ENCODE measurements at places on chromosomes 3 and 15.

GRCh38 chr3:194977356-194977755 lies 291.7 kb downstream of the FAM43A start:
- no peak overlapping the region for H3K27ac ChIP-seq
- no peaks in the 10 kb centered on the region for H3K36me3 ChIP-seq
- no peaks in the 10 kb centered on the region for H3K4me1 ChIP-seq
- no peak overlapping the region for H3K4me3 ChIP-seq

DNA sequence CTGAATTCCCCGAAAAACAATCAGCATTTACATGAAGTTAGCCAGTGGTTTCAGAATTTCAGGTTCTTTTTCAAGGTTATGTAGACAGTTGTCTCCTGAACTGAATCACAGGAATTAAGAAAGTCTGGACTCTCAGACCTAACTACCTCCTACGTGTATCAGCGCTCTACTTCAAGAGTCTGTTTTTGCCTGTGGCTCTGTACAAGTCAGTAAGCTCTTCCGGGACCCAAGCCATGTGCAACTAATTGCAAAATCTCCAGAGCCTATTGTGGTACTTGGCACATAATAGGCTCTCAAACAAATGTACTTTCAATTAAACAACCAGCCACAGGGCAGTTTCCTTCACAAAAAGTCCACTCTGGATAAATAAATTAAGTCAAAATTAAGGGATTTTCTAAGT lies 414.2 kb downstream of the PDCD6IP start:
- peak; percentile 53 for DNase-seq
- no peaks in the 10 kb centered on the region for H3K27me3 ChIP-seq
- H3K36me3 ChIP-seq = no peaks in the 10 kb centered on the region
- no peak overlapping the region for H3K4me3 ChIP-seq
- no peak overlapping the region for H3K27ac ChIP-seq

- H3K4me3 ChIP-seq = no peak overlapping the region
- H3K27ac ChIP-seq = no peak overlapping the region
- H3K36me3 ChIP-seq = no peaks in the 10 kb centered on the region
- no peaks in the 10 kb centered on the region for H3K27me3 ChIP-seq
- no peaks in the 10 kb centered on the region for H3K4me1 ChIP-seq
- no peak for DNase-seq
Observed at GRCh38 chr3:176046703-176047102, 1150.6 kb downstream of the TBL1XR1 start.

GRCh38 chr3:41041462-41041861 lies 157.8 kb upstream of the CTNNB1 start:
- no peaks in the 10 kb centered on the region for H3K27me3 ChIP-seq
- DNase-seq = no peak
- H3K36me3 ChIP-seq = no peaks in the 10 kb centered on the region
- no peak overlapping the region for H3K27ac ChIP-seq

GRCh38 chr3:141485641-141486495 lies 959 bp upstream of the RASA2 start:
- H3K36me3 ChIP-seq = no peaks in the 10 kb centered on the region
- H3K27ac ChIP-seq = peak overlapping the region; percentile 75
- H3K4me1 ChIP-seq = peaks cover 23% of the 10 kb centered on the region
- peak overlapping the region; percentile 43 for H3K4me3 ChIP-seq
- peak; percentile 19 for DNase-seq

DNA sequence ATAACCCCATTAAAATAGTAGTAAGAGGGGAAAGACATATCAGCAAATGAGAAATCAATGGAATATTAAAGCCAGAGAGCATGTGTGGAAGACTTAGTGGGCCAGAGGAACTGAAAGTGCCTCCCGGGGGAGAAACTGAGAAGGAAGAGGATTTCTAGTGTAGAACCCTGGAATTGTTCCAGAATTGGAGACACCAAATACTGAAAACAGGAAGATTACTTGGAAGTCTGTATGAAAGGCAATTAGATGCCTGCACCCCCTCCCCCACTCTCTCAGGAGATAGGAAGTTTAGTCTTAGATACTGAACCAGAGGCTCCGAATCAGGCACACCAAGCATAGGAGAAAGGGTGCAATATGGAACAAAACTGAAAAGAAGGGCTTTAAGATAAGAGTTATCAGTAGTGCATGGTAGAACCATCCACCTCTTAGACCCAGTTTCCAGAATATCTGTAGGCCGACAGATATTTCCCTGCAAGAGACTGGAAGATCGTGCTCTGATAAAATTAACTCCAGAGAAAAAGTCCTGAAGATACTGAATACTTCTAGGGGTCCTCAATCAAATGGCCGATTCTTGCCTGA lies 32.4 kb downstream of the KLHL18 start:
- no peak for DNase-seq
- no peaks in the 10 kb centered on the region for H3K27me3 ChIP-seq
- H3K36me3 ChIP-seq = no peaks in the 10 kb centered on the region
- no peak overlapping the region for H3K4me3 ChIP-seq
- no peaks in the 10 kb centered on the region for H3K4me1 ChIP-seq
- H3K27ac ChIP-seq = no peak overlapping the region

- H3K27ac ChIP-seq = no peak overlapping the region
- no peaks in the 10 kb centered on the region for H3K36me3 ChIP-seq
- no peaks in the 10 kb centered on the region for H3K27me3 ChIP-seq
- H3K4me3 ChIP-seq = no peak overlapping the region
Observed at GRCh38 chr3:16168211-16168610, 6.3 kb upstream of the GALNT15 start.

- H3K27ac ChIP-seq = no peak overlapping the region
- peaks cover 4% of the 10 kb centered on the region for H3K36me3 ChIP-seq
- H3K27me3 ChIP-seq = no peaks in the 10 kb centered on the region
- no peak overlapping the region for H3K4me3 ChIP-seq
- H3K4me1 ChIP-seq = no peaks in the 10 kb centered on the region
Observed at GRCh38 chr3:78718707-78719106, 1049.1 kb downstream of the ROBO1 start.

DNA sequence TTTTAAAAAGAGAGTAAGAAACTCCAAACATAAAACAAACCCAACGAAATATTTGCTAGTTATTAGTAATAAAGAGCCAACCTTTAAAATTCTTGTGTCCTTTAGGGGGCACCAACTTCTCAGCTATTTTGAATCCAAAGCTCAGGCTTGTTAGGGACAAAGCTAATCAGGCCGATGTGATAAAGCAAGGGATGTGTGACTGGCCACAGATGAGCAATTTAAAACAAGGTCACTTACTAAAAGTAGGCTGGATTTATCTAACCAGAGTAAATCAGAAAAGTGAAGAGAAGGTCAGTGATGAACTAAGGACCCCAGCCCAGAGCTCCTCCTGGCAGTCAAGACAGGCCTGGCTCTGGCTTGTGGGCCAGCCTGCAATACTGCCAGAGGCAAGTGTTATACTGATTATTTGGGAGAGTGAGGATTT lies 108.5 kb downstream of the CYP19A1 start:
- H3K27ac ChIP-seq = no peak overlapping the region
- peak; percentile 65 for DNase-seq
- H3K36me3 ChIP-seq = no peaks in the 10 kb centered on the region
- H3K27me3 ChIP-seq = no peaks in the 10 kb centered on the region

DNA sequence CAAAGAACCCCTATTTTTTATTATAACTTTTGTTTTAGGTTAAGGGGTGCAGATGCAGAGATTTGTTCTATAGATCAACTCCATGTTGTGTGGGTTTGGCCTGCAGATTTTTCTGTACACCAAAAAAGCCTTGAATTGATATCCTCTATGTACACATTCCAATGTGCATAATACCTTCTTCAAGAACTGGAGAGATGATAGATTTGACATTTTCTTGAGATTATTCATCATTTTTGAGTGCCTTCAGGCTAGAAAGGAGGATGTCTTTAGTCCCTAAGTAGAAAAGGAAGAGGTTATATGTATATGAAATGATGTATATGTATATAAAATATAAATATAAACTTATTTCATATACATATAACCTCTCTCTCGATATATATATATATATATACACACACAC lies 1190.0 kb upstream of the ALCAM start:
- no peaks in the 10 kb centered on the region for H3K36me3 ChIP-seq
- DNase-seq = no peak
- H3K4me1 ChIP-seq = no peaks in the 10 kb centered on the region
- no peak overlapping the region for H3K4me3 ChIP-seq

DNA sequence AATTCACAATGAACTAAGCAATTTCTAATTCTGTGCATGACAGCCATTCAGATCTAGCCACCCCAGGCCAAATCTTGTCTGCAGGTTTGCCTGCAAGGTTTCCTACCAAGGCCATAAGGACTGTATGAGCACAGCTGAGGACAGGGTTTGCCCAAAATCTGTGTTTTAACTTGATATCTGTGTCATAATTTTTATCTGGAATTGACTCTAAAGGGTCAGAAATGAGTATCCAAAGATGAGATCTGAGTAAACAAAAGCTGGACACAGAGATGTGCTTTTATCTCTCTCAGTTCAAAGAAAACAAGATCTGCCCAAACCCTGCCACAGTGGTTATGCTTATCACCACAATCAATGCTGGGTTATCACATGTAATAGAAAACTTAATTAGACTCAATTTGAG lies 154.6 kb upstream of the COL8A1 start:
- no peaks in the 10 kb centered on the region for H3K36me3 ChIP-seq
- no peaks in the 10 kb centered on the region for H3K27me3 ChIP-seq
- no peak for DNase-seq
- H3K4me3 ChIP-seq = no peak overlapping the region
- no peak overlapping the region for H3K27ac ChIP-seq

- no peak overlapping the region for H3K4me3 ChIP-seq
- H3K27ac ChIP-seq = no peak overlapping the region
- no peak for DNase-seq
- no peaks in the 10 kb centered on the region for H3K36me3 ChIP-seq
- no peaks in the 10 kb centered on the region for H3K27me3 ChIP-seq
Observed at GRCh38 chr15:68061171-68061570, 7.1 kb downstream of the PIAS1 start.

- H3K4me3 ChIP-seq = no peak overlapping the region
- peak; percentile 42 for DNase-seq
- H3K27ac ChIP-seq = no peak overlapping the region
- no peaks in the 10 kb centered on the region for H3K36me3 ChIP-seq
- peaks cover 27% of the 10 kb centered on the region for H3K4me1 ChIP-seq
- H3K27me3 ChIP-seq = no peaks in the 10 kb centered on the region
Observed at GRCh38 chr15:77186594-77187011, 115.7 kb upstream of the TSPAN3 start.

DNA sequence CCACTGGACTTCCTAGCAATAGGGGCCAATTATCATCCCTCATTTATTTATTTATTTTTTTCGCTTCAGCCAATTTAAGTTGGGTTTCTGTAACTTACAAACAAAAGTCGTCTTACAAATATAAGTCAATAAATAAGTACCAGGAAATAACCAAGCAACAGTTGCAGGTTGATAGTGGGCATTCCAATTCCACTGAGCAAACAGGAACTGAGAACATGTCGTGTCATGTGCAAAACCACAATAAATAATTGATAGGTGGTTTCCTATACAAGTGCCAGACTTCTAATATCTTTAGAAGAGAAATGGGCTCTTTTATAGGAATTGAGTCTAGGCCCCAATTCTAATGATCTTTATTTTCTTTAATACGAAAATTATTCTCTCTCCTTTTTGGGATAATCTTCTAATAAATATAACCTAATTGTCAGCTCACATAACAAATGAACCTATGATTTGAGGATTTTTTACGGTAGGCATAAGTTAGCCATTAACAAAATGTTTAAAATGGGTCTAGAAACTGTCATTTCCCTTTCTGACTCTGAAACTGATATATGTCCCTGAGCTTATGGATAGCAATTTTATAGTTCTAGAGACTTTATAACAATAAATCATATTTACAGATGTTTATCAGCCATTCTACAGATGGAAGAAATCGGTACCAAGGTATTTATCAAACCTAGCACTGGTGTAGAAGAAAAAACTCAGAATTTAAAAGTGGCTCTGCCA lies 571.8 kb downstream of the FOXP1 start:
- peaks cover 18% of the 10 kb centered on the region for H3K4me1 ChIP-seq
- no peak overlapping the region for H3K4me3 ChIP-seq
- no peaks in the 10 kb centered on the region for H3K27me3 ChIP-seq
- no peaks in the 10 kb centered on the region for H3K36me3 ChIP-seq

DNA sequence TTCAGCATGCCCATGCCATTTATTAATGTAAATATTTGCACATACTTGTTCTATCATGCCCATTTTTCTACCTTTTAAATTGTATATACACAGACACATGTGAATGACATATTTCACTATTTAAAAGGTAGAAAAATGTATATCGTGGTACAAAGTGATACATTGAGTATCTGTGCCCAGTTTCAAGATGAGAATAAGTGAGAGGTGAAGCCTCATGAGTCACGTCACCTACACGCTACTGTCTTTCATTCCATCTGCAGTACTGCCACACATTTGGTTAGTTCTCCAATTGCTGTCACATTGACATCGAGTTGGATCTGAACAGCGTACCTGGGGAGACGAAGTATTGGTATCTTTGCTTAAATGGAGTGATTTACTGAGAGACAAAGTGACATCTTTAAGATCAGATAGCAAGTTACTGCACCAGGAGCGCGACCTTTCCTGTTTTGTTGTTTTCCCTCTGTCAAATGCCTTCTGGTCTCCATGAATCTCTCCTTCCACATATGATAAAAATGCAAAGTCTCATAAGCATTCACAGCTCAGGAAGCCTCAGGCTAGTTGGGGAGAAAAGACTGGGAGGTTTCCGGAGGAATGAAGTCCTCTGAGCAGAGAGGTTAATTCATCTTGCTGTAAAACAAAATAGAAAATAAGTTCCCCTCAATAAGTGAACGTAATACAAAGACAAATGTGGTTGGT lies 12.0 kb downstream of the GREM1 start:
- H3K36me3 ChIP-seq = no peaks in the 10 kb centered on the region
- H3K27ac ChIP-seq = no peak overlapping the region

DNA sequence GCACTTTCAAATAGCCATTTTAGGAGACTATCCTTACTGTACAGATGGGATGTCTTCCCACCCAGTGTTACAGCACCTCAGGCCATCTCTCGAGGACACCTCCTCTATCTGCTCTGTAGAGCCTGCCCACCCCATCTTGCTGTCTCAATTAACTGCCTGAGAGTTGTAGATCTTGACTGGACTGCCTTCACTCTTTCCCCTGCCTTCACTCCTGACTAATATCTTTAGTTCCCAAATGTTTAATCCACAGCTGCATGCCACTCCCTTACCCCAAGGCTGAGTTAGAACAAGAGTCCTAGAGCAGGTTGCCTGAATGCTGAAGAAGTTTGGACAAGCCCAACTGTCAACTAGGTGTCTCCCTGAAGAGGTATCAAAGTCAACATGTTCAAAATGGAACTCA lies 1.3 kb upstream of the PP2D1 start:
- no peak for DNase-seq
- no peaks in the 10 kb centered on the region for H3K36me3 ChIP-seq
- H3K27me3 ChIP-seq = no peaks in the 10 kb centered on the region
- H3K4me1 ChIP-seq = no peaks in the 10 kb centered on the region

GRCh38 chr15:97085731-97086130 lies 755.2 kb downstream of the NR2F2 start:
- H3K4me3 ChIP-seq = no peak overlapping the region
- no peak overlapping the region for H3K27ac ChIP-seq
- no peaks in the 10 kb centered on the region for H3K36me3 ChIP-seq
- peaks cover 4% of the 10 kb centered on the region for H3K4me1 ChIP-seq
- H3K27me3 ChIP-seq = no peaks in the 10 kb centered on the region

- no peak overlapping the region for H3K4me3 ChIP-seq
- no peaks in the 10 kb centered on the region for H3K27me3 ChIP-seq
- H3K4me1 ChIP-seq = peaks cover 3% of the 10 kb centered on the region
- DNase-seq = no peak
- H3K27ac ChIP-seq = no peak overlapping the region
Observed at GRCh38 chr15:88147760-88148159, 108.8 kb downstream of the NTRK3 start.
